ENCODE measurements at places on chromosomes 2 and 18. TPM values are rescaled to one million over a fixed set of nuclear protein-coding genes. Genes with fewer than 3 reads are reported as not detected.
A peak's percentile ranks its signal among the peaks of the same experiment; 100 is the strongest.

ANKRD62 gene
- not detected for total RNA-seq

DNA sequence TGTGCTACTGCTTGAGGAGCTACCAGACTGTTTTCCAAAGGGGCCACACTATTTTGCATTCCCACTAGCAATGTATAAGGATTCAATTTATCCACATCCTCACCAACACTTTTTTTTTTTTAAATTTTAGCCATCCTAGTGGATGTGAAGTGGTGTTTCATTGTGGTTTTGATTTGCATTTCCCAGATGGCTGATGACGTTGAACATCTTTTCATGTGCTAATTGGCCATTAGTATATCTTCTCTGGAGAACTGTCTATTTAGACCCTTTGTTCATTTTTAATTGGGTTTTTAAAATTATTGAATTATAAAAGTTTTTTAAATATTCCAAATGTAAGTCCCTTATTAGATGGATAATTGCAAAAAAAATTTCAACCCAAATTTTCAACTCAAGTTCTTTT lies 121.1 kb downstream of the MAPK4 start:
- DNase-seq: no peak

DNA sequence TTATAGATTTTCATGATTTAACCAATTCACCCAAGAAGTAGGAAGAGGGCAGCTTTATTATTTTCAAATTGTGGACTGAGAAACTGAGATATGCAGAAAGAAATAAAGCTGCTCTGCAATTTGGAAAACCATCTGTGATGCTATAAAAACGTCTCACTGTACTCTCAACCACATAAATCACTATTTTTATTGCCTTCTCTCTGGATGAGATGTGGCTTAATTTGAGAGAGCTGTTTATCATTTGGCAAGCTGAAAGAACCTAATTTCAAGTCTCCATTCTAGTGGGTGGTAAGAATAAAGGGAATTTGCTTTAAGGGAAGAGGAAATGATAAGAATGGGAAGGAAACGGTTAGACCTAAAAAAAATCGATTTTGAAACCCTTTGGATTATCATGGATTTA lies 49.9 kb upstream of the CYP1B1 start:
- DNase-seq: no peak

GRCh38 chr2:218583983-218584850 lies 15.6 kb downstream of the CNOT9 start:
- DNase-seq: no peak

DNA sequence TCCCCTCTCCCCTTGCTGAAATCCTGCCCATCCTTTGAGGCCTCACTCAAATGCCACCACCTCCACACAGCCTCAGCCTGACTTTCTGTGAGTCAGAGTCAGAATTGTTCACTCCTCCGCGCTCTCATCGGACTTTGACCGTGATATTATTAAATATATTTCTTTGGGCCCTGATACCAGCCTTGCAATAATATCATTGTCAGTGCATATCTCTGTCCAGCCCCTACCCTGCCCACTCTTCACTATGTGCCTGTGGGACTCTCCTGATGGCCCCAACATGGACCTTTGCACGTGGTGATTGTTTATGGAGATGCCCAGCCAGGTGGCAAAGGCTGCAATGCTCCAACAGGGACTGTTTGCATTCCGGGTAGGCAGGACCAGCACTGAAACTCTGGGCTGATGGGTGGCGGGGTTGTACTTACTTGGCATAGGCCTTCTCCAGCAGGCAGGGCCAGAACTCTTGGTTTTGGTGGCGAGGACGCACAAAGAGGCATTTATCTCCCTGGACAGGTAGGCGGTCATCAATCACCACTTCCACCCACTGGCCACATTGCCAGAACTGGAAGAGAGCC lies 37.3 kb downstream of the CAPN13 start:
- DNase-seq: peak; percentile 16

- no peak for DNase-seq
These were observed 91.5 kb upstream of the TWSG1 start for GRCh38 chr18:9243029-9243428.

All from liver (tissue), 10 donors.